ENCODE measurements at places on chromosomes 2 and 18.

- DNase-seq: no peak
These were observed 46.3 kb downstream of the EMX1 start for GRCh38 chr2:72963423-72964145.

DNA sequence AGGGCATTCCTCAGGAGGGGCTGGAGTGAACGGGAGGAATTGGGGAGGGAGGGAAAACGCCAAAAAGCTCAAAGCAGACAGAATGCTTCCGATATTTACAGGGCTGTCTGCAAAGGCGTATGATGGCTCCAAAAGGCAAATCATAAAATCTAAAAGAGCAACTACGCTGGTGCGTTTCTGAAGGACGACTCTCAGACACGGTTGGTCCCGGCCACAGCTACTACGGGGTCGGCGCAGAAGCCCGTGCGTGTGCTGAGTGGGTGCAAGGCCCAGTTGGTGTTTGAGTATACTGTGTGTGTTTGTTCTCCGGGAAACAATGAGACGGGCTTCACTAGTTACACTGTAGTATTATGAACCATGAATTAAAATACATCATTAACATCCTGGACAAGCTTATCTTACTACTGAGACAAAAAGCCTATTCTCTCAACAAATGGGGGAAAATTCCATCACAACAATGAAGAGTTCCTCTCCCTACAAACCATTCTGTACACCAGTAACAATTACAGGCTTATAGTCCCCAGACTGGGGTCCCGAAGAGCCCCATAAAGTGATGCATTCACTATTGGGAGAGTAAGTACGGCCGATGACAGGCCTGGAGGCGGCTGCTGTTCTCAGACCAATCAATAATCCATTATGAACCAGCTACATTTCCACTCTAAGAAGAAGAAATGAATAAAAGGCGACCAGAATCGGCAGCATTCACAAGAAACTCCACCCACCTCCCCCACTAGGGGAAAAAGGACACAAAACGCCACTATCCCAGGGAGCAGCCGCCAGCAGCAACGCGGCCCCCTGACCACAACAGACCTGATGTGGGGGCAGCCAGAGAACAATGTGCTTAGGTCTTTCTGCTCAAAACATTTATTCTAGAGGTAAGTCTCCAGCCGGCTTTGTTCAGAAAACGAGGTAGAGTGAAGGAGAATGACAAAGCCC is 43.4 kb downstream of the ZNF516 start:
- DNase-seq: no peak

DNA sequence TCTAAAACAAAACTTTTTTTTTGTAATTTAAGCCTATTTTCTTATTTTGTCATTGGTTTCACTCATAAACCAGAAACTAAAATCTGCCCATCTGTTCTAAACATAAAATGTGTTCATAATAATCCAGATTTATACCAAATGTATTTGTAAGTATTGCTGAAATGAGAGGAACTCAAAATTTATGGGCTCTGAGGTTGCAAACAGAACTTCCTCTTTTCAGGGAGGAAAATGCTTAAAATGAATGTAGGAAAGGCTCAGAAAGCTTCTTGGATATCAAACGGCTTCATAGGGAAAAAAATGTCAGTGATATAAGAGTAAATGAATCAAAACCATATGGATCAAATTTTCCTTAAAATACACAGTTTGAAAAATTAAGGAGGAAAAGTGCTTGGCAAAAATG is 83.9 kb downstream of the PAX3 start:
- no peak for DNase-seq

DNA sequence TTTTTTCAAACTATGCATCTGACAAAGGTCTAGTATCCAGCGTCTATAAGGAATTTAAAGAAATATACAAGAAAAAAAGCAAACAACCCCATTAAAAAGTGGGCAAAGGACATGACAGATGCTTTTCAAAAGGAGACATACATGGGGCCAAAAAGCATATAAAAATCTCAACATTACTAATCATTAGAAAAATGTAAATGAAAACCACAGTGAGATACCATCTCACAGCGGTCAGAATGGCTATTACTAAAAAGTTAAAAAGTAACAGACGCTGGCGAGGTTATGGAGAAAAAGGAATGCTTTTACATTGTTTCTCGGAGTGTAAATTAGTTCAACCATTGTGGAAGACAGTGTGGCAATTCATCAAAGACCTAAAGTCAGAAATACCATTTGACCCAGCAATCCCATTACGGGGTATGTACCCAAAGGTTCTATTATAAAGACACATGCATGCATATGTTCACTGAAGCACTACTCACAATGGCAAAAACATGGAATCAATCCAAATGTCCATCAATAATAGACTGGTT is 643.1 kb upstream of the LRRTM1 start:
- no peak for DNase-seq

DNA sequence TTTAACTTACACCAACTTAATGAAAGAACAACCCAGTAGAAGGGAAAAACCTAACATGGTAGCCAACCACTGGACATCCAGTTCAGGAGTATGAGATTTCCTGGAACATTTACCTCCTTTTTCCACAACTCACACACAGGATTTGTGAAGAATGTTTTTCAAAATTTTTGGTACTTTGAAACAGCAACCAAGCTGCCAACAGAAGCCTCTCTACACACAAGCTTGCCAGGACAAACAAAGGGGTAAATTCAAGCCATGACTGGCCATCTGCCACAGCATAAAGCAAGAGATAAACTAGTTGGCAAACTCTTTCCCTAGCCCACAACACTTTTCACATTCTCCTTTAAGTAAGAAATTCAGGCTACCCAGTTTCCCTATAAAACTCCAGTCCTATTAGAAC is 21.4 kb downstream of the MGAT4A start:
- no peak for DNase-seq

GRCh38 chr18:52439457-52439856 is 99.5 kb downstream of the DCC start:
- DNase-seq: no peak

- DNase-seq: no peak
These were observed 899 bp downstream of the RAX start for GRCh38 chr18:59272221-59272888.

DNA sequence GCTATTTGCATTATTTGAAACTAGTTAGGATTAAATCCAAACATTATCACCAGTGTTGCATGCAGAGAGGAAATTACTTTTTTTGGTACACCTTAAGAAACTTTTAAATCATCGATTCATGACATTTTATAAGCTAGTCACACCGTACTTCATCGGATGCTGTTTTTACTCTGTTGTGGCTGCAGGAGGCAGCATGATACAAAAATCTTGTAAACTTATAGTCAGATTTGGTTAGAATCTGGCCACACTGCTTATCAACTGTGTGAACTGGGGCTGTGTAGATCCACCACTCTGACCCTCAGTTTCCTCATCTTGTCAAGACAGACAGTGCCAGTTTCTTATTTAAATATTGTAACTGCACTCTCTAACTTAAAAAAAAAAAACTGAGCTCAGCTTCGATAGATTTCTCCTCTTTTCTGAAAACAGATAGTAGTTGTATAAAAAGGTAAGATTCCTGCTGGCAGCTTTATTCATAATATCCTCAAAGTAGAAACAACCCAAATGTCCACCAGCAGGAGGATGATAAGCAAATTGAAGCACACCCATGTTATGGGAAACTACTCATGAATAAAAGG is 77.8 kb downstream of the RAPGEF4 start:
- DNase-seq: no peak

DNA sequence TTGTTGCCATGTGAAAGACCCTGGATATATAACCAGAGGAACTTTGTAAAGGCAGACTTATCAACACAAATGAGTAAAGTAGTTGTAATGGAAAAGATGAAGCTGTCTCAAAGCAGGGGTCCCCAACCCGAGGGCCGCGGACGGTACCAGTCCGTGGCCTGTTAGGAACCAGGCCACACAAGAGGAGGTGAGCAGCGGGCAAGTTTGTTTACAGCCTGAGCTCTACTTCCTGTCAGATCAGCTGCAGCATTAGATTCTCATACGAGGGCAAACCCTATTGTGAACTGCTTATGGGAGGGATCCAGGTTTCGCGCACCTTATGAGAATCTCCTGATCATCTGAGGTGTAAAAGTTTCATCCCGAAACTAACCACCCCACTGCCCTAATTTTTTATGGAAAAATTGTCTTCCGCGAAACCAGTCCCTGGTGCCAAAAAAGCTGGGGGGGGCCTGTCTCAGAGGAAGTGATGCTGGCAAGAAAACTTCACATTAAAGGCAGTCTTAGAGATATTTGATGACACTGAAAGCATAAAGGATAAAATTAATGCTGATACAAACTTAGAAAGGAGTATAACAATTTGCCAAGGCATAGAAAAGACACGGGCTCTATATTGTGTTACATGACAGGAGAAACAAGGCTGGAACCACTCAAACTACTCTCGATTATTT is 57.5 kb upstream of the MSTN start:
- no peak for DNase-seq

- no peak for DNase-seq
These were observed 12.3 kb upstream of the STK17B start for GRCh38 chr2:196183528-196184231.

DNA sequence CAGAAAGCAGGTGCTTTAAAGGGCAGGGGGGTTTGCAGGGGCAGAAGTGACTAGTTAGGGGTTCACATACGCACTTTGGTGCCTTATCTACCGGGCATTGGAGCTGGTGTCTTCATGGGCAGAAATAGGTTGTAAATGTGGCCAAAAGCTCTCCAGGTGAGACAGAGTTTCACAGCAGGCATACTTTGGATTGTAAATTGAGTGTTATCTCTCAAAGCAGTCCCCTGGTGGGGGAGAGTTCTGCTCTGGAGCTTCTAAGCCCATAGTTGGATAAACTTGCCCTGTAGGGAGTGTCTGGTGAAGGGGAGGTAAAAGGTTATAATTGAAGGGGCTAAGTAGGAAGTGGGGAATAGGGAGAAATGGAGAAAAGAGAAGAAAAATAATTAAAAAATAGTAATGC is 43.1 kb downstream of the COL4A3 start:
- no peak for DNase-seq

GRCh38 chr2:129901754-129902415 is 77.6 kb upstream of the RAB6C start:
- no peak for DNase-seq

GRCh38 chr2:237438080-237438940 is 24.3 kb upstream of the COL6A3 start:
- DNase-seq: no peak

GRCh38 chr2:174036825-174037224 is 71.7 kb upstream of the SP3 start:
- DNase-seq: no peak

GRCh38 chr18:2846636-2847316 is at the start of gene EMILIN2:
Gene EMILIN2, plus strand, starts transcription at chr18:2847006. Its CDS starts 183 bp downstream, at chr18:2847189.
- DNase-seq: peak; percentile 14

DNA sequence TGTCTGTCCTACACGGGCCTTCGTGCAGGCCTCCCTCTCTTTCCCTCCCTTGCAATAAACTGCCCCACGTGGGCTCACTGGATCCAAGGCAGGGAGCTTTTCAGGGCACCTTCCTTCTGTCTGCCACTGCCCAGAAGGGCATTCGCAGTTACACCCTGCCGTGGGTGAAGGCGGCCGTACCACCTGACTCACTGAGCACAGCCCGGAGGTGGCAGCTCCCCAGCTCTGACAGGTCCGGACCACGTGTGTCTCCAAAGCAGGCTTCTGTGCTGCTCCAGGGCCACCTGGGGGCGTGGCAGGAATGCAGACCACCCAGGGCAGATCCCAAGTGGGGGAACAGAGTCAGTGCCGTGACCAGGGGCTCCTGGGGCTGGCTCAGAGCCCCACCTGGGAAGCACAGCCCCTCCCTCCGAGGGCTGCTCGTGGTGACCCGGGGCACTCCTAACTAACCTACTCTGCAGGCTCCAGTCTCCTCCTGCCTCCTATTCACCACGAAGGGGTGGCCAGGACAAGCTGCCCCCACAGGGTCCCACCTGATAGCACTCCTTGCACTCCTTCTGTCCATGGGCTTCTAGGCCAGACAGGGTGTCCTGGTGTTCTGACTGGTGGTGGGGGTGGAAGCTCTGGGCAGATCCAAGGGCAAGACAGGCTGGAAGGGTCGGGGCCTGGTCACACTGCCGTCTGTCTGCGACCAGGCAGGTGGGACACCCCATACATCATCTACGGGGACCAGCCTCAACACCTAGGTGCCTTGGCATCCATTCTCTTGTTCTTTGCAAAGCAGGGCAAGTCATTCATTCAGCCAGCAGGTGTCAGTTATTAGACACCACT is 9.7 kb downstream of the SNED1 start:
- no peak for DNase-seq

- DNase-seq: no peak
These were observed 20.6 kb upstream of the UBE2E3 start for GRCh38 chr2:180959787-180960186.

GRCh38 chr2:69964353-69964841 is 3.0 kb upstream of the ASPRV1 start:
- DNase-seq: no peak

GRCh38 chr2:160068906-160069305 is 6.5 kb upstream of the PLA2R1 start:
- DNase-seq: no peak

- DNase-seq: no peak
These were observed 126.2 kb downstream of the CMPK2 start for GRCh38 chr2:6739547-6739946.

DNA sequence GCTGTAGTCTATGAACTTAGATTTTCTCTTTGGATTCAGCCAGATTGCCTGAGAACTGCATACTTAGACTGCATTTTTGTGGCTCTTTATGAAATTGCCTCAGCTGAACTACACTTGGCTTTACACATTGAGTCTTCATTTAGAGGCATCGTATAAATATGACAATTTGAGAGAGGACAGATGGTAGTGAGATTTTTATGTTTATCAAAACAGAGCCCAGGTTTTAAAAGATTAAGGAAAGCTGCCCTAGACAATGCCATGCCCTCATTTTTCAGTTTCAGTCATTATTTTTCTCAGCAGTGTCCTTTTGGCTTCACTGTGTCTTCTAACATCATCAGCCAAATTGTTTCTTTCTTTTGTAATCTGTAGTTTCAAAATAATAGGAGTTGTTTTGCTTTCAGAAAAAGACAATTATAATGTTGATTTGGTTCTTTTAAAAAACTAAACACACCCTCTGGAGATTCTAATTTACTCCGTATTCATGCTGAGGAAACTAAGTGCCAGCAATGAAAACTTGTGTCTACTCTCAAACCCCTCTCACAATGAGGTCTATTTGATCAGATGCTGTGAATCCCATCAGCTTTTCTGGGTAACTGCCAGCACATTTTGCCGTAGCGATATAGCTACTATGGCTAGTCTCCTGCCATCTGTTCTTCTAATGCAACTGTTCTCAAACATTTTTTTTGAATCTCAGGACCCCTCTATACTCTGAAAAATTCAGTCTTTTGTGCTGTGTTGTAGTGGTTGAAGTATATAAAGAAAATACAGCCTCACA is 46.2 kb downstream of the TWSG1 start:
- DNase-seq: no peak

GRCh38 chr2:62738981-62739936 is 33.7 kb downstream of the EHBP1 start:
- DNase-seq: no peak
